GM06990 (cell line): ENCODE measurements at places on chromosomes 12 and 14.

- DNase-seq, result no peak
Observed at GRCh38 chr14:89288114-89288513, 128.9 kb downstream of the FOXN3 start.

GRCh38 chr14:100108840-100109593 lies 43.8 kb downstream of the EVL start:
- DNase-seq, result no peak

DNA sequence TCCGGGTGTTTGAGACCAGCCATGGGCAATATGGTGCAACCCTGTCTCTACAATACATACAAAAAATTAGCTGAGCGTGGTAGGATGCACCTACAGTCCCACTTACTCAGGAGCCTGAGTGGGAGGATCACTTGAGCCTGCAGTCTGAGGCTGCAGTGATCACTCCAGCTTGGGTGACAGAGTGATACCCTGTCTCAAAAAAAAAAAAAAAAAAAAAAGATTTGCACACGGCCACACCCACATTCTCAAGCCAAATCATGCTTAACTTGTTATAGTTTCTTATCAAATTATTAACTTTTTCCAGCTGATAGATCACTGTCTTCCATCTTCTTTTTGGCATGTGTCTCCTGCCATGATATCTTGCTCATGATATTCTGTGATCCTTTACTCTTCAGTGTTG lies 6.8 kb downstream of the DRAM1 start:
- DNase-seq, result no peak

DNA sequence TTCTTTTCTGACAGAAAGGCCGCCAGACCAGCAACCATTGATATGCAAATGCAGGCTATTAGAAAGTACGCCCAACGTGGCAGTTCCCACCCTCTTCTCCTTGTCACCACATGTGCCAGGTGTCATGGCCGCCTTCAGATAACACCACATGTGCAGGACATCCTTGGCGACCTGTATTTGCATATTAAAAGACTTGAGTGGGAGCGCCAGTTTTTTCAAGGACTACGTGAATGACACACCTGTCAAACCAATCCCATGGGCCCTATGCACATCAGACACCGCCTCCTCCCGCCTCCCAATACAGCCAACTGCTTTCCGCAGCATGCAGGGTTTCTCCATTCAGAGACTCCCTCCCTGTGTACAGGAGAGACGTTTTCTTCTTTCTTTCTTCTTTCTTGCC lies 318.6 kb upstream of the FAR2 start:
- DNase-seq, result no peak

- DNase-seq, result no peak
Observed at GRCh38 chr12:57156701-57157403, 9.4 kb upstream of the LRP1-AS start.

- no peak for DNase-seq
Observed at GRCh38 chr14:91048265-91048664, 12.2 kb downstream of the RPS6KA5 start.

DNA sequence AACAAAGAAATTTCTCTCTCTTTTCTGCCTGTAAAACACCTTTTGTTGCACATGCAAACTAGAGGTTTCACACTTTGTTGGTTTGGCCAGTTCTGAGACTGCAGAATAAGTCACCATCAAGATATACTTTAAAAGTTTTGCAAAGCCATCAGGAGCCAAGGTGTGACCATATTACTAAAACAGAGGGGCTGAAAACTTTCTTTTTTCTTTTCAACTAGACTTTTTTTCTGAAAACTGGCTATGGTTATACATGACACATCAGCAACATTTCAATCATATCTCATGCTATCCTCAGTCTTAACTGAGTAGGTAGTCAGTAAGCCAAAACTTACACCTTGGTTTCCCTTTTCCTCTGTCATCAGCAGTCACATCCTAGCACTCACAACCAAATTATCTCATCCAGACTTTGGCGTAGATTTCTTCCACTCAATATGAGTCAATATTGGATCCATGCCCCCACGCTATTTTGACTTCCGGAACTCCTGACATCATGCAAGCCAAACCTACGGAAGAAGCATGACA lies 4.1 kb upstream of the IFNG start:
- peak; percentile 36 for DNase-seq
